Hematopoietic multipotent progenitor cell treated with erythropoietin and hydrocortisone succinate and interleukin-3 and kit ligand, for 15 days (in vitro differentiated cells): ENCODE measurements at places on chromosomes 16 and 17.

GRCh38 chr17:42227849-42228700 lies 33.8 kb upstream of the GHDC start:
- no peak for DNase-seq

DNA sequence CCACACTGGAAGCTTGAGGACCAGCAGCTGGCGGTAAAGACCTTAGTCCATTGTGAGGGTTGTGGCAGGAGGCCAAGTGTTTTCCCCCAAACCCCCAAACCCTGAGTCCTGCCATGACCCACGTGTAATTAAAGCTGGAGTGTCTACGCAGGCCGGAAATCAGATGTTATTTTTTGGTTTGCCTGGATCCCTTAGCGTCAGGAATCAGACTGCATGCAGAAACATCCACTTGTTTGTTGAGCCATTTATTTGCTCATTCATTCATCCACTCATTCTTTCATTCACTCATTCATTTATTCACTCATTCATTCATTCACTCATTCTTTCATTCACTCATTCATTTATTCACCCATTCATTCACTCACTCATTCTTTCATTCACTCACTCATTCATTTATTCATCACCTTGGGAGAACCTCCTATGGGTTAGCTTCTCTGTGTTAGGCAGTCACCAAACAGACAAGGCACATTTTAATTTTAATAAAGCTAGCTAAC lies 313.1 kb downstream of the MAF start:
- DNase-seq = no peak

GRCh38 chr17:7704601-7705268 lies at the start of gene EFNB3:
EFNB3 (plus strand) TSS chr17:7705202; CDS start chr17:7705599, 397 bp downstream.
- DNase-seq = no peak

DNA sequence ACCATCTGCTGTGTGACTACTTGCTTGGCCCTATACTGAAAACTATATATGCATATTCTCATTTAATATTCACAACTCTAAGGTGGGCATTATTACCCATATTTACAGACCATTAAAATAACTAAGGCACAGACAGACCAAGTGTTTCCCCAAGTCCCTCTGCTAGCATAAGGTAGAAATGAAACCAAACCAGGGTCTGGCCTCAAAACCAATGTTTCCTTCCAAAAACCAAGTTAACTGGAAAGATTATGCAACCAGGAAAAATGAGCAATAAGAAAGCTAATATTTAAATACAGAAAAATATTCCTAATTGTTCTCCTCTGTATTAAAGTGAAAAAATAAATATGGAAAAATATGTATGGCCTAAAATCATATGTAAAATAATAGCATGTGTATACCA lies 50.1 kb downstream of the XPO6 start:
- no peak for DNase-seq

- DNase-seq = no peak
These were observed 4.8 kb downstream of the LGALS3BP start for GRCh38 chr17:78974635-78975591.

GRCh38 chr16:23031508-23032098 lies 117.6 kb downstream of the USP31 start:
- DNase-seq = no peak

DNA sequence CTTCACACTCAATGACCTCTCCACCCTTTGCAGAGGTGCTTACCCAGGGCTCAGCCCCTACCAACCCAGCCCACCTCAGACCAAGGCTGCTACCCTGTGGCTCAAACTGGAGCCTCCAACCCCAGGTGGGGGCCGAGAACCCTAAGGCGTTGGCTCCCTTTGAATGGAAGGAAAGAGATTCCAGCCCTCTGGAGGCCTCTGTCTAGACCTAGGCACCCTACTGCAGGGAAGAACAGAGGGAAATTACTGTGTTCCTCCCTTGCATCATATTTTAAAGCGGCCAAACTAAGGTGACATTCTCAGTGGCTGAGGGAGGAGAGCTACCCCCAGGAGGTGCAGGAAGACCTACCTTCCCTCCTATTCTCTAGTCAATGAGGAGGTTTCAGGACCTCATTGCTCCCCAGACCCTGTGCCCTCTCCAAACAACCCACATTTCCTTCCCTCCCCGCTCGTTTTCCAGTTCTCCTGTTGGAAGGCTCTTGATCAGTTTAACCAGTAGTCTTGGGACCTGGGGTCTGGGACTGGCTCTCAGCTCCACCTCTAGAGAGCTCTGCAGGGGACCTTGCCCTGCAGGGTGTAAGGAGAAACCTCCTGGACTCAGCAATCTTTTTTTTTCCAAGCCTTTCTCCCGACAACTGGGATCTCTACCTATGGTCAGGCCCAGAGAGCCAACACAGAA lies 5.5 kb upstream of the HOXB8 start:
- no peak for DNase-seq

GRCh38 chr16:75288181-75288580 lies 36.8 kb upstream of the BCAR1 start:
- DNase-seq = no peak

- DNase-seq = no peak
These were observed 143.2 kb downstream of the PHKB start for GRCh38 chr16:47604306-47604705.

- DNase-seq = no peak
These were observed 40.7 kb downstream of the PRAC1 start for GRCh38 chr17:48681609-48682008.

- DNase-seq = no peak
These were observed 55.2 kb downstream of the ARSG start for GRCh38 chr17:68346448-68346847.

DNA sequence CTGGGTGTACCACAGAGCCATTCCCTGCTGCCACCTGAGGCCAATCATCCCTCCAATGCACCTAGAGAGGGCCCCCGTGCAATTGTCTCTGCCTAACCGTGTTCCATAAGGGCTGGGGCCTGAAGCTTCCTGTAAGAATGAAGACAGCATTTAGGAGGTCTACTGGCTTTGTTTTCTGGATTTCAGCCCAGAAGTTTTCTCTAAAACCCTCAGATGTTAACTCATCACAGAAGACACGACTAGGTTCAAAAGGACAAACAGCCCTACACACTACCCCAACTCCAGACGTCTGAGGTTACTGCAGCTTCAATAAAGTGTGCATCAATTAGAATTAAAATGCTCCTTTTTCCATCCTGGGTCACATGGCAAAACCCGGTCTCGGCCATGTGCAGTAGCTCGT lies 10.8 kb upstream of the DRG2 start:
- DNase-seq = no peak

GRCh38 chr16:65537336-65537735 lies 415.5 kb upstream of the CDH11 start:
- DNase-seq = no peak

DNA sequence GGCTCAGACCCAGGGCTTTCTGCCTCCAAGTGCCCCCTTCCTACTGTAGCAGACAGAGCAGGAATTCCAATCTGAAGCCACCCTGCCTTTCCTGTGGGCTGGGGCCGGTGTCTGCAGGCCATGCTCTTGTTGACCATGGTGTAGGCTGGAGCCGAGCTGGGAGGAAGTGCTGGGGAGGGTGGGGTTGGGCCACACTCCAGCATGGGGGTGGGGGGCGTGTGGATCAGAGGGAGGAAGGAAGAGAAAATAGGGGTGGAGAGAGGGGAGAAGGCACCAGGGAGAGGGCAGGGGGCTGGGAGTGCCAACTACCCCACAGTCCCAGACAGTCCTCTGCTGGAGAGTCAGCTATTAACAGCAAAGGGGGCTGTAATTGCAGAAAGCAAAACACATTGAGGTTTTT lies 54.3 kb upstream of the JPH3 start:
- DNase-seq = no peak

DNA sequence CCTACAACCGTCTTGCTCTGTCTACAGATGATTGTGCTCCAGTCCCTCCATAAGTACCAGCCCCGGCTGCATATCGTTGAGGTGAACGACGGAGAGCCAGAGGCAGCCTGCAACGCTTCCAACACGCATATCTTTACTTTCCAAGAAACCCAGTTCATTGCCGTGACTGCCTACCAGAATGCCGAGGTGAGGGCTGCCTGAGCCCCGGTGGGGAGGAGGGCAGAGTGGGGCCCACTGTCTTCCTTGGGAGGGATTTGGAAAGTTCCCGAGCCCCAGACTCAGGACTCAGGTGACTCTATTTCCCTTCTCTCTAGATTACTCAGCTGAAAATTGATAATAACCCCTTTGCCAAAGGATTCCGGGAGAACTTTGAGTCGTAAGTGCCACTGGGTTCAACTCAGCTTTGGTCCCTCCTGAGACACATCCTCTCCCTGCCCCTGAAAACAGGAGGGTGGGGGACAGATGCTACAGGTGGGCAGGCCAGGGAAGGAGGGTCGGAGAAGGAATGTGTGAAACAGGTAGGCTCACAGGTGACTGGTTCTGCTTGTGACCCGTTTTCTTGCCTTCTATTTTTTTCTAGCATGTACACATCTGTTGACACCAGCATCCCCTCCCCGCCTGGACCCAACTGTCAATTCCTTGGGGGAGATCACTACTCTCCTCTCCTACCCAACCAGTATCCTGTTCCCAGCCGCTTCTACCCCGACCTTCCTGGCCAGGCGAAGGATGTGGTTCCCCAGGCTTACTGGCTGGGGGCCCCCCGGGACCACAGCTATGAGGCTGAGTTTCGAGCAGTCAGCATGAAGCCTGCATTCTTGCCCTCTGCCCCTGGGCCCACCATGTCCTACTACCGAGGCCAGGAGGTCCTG lies 11.4 kb downstream of the TBX21 start:
- DNase-seq = no peak

GRCh38 chr16:77993111-77993985 lies 29.0 kb upstream of the CLEC3A start:
- no peak for DNase-seq

- DNase-seq = peak; percentile 65
These were observed 952 bp upstream of the PRSS27 start for GRCh38 chr16:2720719-2721633.

DNA sequence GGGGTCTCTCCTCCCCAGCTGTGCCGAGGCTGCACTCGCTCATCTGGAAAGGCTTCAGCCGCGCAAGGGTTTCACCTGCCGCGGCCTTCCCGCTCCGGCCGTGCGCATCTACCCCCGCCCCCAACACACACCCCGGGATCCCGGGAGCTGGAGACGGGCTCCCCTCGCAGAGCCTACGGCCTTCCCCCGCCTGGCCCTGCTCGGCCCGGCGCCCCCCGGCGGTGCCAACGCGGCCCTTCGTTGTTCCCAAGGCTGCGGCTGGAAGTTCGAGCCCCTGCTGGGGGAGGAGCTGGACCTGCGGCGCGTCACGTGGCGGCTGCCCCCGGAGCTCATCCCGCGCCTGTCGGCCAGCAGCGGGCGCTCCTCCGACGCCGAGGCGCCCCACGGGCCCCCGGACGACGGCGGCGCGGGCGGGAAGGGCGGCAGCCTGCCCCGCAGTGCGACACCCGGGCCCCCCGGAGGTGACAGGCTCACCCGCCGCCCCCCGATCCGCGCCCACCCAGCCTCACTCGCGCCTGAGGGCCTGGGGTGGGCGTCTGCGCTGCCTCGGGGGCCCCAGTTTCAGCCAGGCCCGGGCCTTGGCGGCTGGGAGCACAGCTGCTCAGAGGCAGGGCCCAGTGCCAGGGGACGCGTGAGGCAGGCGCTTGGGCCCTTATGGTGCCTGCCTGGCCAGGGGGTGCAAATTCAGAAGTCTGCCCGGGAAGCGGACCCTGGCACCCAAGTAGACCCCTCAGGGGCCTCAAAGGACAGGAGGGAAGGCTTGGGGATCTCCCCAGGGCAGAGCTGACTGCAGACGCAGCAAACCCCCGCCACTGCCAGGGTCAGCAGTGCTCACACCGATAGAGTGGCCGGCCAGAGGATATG lies 11.2 kb downstream of the GALK1 start:
- DNase-seq = peak; percentile 70

DNA sequence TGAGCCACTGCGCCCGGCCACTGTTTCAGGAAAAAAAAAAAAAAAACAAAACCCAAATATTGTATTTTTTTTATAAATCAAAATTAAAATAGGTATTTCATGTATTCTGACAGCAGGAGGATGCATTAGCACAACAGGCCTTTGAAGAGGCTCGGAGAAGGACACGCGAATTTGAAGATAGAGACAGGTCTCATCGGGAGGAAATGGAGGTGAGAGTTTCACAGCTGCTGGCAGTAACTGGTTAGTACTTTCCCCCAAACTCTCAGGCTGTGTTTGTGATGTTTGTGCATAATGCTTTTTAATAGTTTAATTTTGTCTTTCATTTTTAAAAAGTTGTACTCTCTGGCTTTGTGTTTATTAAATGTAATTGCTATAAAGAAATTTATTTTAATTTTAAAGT lies 27.6 kb upstream of the PHAF1 start:
- no peak for DNase-seq

GRCh38 chr17:31581491-31581890 lies 190.0 kb downstream of the RAB11FIP4 start:
- DNase-seq = no peak

DNA sequence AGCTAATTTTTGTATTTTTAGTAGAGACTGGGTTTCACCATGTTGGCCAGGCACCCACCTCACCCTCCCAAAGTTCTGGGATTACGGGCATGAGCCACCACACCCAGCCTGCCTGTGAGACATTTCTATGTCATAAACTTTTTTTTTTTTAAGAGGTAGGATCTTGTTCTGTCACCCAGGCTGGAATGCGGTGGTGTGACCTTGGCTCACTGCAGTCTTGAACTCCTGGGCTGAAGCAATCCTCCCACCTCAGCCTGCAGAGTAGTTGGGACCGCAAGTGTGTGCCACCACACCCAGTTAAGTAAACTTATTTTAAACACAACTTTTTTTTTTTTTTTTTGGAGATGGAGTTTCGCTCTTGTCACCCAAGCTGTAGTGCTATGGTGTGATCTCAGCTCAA lies 47.2 kb downstream of the SCNN1G start:
- DNase-seq = no peak

DNA sequence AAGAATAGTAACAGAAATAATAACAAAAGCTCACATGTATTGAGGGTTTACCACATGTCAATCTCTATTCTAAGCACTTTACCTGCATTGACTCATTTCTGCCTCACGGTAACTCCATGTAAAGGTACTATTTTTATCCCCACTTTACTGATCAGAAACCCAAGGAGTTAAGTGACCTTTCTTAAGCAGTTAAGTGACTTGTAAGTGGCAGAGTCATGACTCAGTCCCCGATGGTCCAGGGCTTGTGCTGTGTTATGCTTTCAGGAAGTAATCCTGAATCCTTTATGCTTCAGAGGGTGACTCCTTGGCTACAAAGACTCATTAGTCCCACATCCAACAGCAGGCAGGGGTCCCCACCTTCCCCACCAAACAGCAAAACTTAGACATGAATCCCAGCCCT lies 66.5 kb downstream of the MRM1 start:
- no peak for DNase-seq
